ENCODE measurements at places on chromosomes 4 and X.
A peak's percentile ranks its signal among the peaks of the same experiment; 100 is the strongest.

- DNase-seq: no peak
Measured at GRCh38 chrX:72467135-72467534, 105.5 kb downstream of the HDAC8 start.

DNA sequence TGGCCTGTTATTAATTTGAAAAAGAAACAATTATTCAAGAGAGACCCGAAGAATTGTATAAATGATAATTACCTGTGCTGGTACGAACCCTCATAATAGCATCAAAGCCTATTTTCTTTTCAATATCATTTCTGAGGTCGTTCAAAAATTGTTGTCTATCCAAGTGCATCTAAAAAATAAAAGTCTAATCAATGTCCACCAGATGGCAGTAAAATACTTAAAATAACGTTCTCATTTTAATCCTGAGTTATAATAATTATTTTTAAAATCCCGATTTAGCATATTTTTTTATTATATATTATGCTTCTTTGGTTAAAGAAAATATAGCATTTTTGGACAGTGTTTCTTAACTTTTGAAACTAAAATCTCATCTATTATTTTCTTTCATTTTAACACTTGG lies 55.7 kb downstream of the METTL14 start:
- DNase-seq: no peak

- no peak for DNase-seq
Measured at GRCh38 chr4:52999626-53000025, 137.5 kb downstream of the RASL11B start.

GRCh38 chrX:154002215-154002719 lies 17.4 kb downstream of the IRAK1 start:
- DNase-seq: peak; percentile 76

GRCh38 chr4:175326796-175327195 lies 408.6 kb downstream of the ADAM29 start:
- DNase-seq: no peak

GRCh38 chr4:17701882-17702281 lies 79.5 kb downstream of the FAM184B start:
- no peak for DNase-seq

GRCh38 chr4:68744368-68744767 lies 71.4 kb upstream of the UGT2B10 start:
- DNase-seq: no peak

DNA sequence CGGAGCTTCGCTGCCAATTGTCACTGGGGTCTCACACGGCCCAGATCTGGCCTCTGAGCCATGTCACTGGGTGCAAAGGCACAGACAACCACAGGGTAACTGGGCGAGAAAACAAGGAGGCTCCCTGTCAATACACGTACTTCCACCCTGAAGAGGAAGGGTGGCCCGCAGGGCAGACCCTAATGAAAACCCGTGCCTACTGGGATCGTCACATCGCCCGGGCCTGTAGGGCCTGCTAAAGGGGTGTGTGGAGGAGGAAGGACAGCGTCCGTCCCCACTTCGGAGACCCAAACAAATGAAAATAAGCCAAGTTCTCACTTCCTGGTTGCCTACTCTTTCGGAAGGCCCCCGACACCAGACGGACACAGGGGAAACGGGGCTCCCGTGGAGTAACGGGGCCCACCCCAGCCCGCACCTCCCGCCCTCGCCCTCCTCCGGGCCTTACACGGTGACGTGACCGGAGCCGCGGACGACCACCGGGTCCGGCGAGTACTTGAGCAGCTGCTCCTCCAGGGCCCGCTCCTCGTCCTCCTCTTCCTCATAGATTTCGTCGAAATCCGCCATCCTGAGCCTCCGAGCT lies 578 bp downstream of the CHIC2 start:
- DNase-seq: no peak

DNA sequence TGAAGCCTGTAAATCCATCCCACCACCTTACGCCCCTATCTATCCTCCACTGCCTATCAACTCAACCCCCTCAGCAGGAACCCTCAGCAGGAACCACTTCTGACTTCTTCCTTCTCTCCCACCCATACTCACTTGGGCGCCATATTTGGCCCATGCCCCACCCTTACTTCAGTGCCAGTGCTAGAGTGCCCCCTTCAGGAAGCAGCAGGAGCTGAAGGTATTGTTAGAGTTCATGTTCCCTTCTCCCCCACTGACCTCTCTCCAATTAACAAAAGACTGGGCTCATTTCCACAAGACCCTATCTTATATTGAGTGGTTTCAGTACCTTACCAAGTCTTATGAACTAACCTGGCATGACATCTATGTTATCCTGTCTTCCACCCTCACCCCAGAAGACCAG lies 363.1 kb upstream of the SLIT2 start:
- DNase-seq: no peak

- no peak for DNase-seq
Measured at GRCh38 chrX:64427281-64427680, 32.0 kb upstream of the MTMR8 start.

GRCh38 chr4:3062471-3062870 lies 11.9 kb downstream of the HTT-AS start:
- DNase-seq: no peak

GRCh38 chrX:40579900-40580536 lies 752 bp upstream of the ATP6AP2 start:
- no peak for DNase-seq

GRCh38 chrX:138128027-138128671 lies 562.2 kb downstream of the ZIC3 start:
- DNase-seq: peak; percentile 7

DNA sequence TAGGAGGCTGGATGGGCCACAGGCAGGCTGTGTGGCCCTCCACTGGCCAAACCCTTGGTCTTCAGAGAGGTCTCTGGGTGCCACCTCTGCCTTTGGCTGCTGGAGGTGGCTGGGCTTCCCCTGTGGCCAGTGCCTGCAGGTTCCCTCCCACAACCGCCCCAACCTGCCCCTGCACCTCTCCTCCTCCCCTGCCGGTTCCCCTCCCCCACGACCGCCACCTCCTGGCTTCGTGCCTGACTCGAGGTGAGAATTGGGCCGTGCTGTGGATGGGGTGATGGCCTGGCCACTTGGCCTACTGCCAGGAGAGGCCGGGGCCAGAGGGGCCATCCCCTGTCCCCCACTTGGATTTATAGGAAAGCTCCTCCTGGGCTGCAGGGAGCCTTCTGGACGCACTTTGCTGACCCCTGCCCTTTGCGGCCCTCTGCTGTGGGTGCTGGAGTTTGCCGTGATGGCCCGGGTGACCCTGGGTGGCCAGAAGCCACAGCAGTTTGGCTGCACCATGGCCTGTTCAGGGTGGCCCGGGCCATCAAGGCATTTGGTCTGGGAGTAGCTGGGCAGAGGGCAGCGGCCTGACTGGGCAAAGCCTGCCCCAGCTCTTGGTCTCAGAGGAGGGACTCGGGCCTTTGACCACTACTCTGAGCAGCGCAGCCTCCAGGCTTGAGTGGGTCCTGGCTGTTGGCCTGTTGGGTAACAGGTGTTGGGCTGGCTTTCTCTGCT lies 3.8 kb downstream of the NAT8L start:
- DNase-seq: no peak

- DNase-seq: no peak
Measured at GRCh38 chrX:124289443-124289842, 43.0 kb upstream of the TEX13D start.

GRCh38 chr4:185479507-185479971 lies 8.0 kb upstream of the CCDC110 start:
- no peak for DNase-seq

- DNase-seq: no peak
Measured at GRCh38 chrX:63354484-63354883, 3.4 kb upstream of the SPIN4 start.
